ENCODE measurements at places on chromosomes 1 and 21. TPM values are rescaled to one million over a fixed set of nuclear protein-coding genes. Genes with fewer than 3 reads are reported as not detected.

Gene FCGR2B
- total RNA-seq, result not detected

Gene LAPTM5
- total RNA-seq, result 316 TPM

Gene KMO
- not detected for total RNA-seq

Gene TMEM82
- total RNA-seq, result not detected

Gene ARMH1
- total RNA-seq, result 10.7 TPM

Gene IFI44L
- total RNA-seq, result 4.1 TPM

Measured in activated T-helper 17 cell treated with anti-CD3 and anti-CD28 coated beads, Interleukin-2, amount 50 U/mL, for 72 hours (primary cell).